Stimulated activated CD4-positive, alpha-beta T cell treated with anti-CD3 and anti-CD28 coated beads, Interleukin-12 subunit alpha, Interleukin-12 subunit beta, amount 100 ng/mL, for 48 hours (primary cell): ENCODE measurements at places on chromosomes 5 and 9.

DNA sequence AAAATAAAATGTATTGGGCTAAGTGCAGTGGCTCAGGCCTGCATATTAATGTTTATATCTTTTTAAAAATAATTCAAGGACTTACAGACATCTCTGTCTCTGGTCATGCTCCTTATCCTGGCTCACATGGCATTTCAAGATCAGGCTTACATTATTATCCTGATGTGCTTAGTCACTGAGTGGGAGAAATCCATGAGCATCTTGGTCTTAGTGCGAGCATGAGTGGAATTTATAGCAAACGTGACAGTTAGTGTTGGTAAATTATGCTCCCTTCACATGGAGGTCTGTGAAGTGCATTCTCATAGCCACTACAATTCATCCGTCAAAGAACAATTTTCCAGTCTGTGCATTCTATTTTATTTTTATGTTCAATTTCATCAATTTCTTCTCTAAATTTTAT, 237.8 kb upstream of the EDIL3 start:
- no peak for DNase-seq

GRCh38 chr9:90433398-90433941, 209.2 kb downstream of the DIRAS2 start:
- no peak for DNase-seq

DNA sequence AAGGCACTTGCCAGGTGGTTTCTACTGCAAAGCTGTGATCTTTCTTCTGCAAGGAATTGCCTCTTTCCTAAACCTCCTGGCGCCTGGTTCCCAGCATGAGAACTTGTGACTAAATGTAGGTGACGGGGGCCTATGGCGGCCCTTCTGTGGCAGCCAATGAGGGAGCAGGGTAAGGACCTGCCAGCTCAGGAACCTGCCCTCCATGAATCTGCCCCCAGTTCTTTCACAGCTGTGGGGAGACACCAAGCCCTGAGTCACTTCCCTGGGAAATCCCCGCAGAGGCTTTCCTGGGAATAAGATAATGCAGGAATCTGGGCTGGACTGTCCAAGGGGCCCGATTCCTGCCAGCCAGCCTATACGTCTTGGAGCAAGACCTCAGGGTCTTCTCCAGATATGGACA, 56.7 kb upstream of the CTNNA1 start:
- no peak for DNase-seq

- no peak for DNase-seq
These were observed 47.1 kb downstream of the ABLIM3 start for GRCh38 chr5:149188383-149188782.

GRCh38 chr9:73173557-73174329, 22.1 kb downstream of the ANXA1 start:
- no peak for DNase-seq

DNA sequence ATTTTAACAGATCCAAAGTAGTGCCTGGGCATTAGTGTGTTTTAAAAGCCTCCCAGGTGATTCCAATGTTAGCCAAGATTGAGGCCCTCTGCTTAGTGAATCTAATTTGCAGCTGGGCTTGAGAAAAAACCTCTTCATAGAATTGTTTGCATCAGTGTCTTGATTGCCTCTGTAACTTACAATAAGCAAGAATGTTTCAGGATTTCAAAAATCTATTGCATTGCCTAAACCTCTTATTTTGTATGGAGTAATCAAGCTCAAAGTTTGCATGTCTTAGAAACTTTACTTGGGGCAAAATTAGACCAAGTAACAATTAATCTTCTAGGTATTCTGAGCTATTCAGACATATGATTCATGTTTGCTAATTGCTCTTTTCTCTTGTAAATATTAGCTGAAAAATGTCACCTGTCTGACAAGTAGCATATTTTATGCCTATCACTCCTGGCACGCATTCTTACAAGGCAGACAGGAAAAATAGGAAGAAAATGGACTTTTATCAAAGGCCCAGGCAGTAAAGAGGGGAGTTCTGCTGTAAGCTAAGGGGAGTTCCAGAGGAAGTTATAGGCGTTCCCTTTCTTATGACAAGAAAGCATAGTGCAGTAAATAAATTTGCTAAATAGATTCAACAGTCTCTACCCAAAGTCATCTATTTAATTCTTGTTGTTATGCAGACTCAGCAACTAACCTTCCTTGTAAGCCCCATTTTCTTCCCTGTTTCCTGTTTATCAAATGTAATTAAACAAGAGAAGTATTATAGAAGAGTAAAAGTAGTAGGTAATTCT, 21.0 kb downstream of the PDCD1LG2 start:
- DNase-seq, result no peak

DNA sequence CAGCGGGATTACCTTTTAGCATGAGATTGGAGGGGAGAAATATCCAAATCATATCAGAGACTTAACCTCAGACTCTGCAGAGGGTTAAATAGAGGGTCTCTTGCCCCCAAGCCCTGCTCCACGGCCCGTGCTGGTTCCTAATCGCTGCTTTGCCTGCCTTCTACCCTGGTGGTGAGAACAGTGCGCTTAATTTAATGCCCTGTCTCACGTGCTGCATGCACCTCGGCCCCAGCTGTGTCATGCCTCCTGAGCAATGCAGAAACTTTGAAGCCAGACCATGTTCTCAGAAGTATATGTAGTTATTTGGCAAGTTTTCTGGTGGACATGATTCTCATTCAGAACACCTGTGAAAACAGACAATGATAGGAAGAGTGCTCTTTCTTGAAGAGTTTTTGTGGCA, 1.4 kb downstream of the OTULIN start:
- peak; percentile 34 for DNase-seq

- no peak for DNase-seq
These were observed 144.5 kb downstream of the AOPEP start for GRCh38 chr9:94870793-94871558.

DNA sequence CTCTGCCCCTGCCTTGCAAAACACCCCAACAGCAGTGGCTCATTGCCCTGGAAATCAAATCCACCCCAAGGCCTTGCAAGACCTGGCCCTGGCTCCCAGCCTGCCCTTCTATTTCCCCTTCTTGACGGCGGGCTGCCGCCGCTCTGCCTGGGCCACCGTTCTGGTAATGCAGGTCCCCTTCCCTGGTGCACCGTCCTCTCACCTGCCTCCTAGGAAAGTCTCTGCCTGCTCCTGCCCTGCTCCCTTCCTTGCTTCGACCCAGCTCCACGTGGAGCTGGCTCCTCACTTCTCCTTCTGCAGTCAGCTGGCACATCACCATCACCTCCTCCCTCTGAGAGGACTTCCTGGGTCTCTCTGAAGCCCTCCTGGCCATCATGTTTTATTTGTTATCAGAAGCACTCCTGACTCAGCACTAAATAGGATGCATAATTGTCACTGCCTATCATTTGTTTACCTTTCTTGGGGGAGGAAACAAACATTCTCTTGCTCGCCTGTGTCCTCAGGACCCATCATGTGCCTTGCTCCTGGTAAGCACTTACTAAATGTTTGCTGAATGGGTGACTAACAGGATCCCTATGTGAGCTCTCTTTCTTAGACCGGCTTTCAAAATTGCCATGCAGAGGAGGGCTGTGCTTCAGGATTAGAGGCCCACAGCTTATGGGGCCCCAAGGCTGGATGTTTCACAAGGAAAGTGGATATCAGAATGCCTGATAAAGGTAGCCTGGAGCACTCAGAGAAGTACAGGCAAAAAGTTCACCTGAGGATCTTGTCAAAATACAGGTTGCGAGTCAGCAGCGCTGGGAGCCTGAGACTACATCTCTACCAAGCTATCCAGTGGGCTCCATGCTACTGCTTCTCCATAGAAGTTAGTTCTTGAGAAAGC, 19.6 kb upstream of the C5orf47 start:
- DNase-seq, result no peak

- DNase-seq, result no peak
These were observed 19.0 kb downstream of the ABL1 start for GRCh38 chr9:130854092-130854491.

- no peak for DNase-seq
These were observed 94.3 kb upstream of the IL7R start for GRCh38 chr5:35762368-35762767.

DNA sequence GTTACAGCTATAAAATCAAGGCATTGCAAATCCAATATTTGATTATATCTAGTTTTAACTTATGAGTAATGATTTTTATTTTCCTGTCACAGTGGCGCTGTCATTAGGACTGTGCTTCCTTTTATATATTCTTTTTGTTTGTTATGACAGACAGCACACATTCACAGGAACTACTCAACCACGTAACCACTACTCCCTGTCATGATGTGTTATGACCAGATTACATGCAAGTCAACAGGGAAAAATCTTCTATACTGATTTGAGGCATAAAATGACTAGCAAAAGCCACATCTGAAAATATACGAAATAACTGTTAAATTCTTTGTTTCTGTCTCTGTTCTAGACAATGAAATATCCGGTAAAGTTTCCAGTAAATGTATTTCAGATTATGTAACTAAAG, 25.4 kb downstream of the SREK1 start:
- no peak for DNase-seq

DNA sequence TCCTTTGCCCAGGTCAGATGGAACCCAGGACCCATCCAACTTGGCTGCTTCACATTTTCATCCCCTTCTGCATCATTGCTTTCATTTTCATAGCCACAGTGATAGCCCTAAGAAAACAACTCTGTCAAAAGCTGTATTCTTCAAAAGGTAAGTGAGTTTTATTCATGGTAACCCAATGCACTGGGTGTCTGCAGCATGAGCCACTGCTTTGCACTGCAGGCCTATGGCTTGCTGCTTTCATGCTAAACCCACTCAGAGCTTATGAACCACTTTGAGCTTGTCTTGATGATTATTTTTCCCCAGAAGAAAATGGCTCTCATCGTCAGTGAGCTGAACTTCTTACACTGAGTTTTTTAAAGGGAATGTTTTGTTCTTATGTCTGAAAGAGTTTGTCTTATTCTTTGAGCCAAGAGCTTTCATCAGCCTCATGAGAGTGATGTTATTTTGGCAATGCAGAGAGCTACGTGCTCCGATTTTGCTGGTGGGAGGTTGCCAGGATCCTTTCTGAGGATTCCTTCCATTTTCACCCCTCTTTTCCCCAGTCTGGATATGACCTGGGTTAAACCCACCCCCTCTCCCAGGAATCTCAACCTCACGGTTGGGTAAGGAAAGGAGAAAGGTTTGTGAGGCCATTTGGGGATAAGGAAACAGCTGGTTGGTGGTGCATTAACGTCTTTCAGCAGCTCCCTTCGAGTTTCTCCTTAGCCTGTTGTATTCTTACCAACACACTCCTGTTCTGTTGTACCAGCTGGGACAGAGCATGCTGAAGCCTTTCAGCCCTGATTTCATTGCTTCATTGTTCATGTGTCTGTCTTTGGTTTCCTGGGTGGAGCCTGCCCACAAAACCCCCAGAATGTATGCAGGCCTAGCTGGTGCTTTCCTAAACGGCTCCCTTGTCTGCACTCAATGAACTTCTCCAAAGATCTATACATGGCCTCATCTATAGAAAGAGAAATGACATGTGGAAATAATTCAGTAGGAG, 47.6 kb downstream of the PDCD1LG2 start:
- no peak for DNase-seq

GRCh38 chr9:113514061-113514460, 50.5 kb downstream of the RGS3 start:
- no peak for DNase-seq

DNA sequence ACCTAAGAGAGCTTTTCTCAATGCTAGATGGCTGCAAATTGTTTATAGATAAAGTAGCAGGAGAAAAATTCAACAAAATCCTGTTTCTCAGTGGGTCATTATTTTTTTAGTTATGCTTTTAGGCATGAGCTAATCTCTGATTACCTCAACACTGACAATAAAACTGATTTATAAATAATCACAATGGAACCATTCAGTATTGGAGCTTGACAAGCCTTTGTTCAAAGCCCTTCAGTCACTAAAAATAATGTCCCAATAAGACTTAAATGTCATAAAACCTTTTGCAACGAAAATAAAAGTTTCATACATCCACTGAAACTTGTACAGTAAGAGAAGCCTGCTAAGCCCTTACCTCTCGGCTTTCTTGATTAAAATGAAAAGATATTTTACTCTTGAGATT, 27.2 kb downstream of the PTPDC1 start:
- no peak for DNase-seq

- no peak for DNase-seq
These were observed 431.0 kb downstream of the ENC1 start for GRCh38 chr5:74209571-74209970.

- no peak for DNase-seq
These were observed 205.5 kb downstream of the MEF2C start for GRCh38 chr5:88677376-88677895.

- DNase-seq, result no peak
These were observed 16.0 kb upstream of the ACOT12 start for GRCh38 chr5:81409896-81410295.

DNA sequence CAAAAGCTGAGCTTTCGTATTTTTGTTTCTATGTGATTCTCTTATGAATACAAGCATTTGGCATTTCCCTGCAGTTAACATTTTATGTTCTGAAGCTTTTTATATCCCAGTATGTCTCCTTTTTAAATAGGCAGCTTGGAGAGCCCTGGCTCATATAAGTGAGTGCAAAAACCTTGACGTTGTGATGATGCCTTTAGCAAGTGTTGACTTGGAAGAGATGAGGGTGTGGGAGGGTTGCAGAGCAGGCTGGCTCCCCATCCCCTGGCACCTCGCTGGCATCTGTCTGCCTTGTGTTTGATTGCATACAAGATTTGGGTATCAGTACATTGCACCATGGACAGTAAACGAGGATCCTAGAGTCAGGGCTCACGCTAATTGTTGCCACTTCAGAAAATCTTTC, 42.1 kb upstream of the DIRAS2 start:
- DNase-seq, result no peak

- peak; percentile 69 for DNase-seq
These were observed at the start of gene SLC22A5 for GRCh38 chr5:132369474-132370180. Gene SLC22A5, plus strand, starts transcription at chr5:132369710. Its CDS starts 263 bp downstream, at chr5:132369973.

- DNase-seq, result no peak
These were observed 13.4 kb downstream of the SQSTM1 start for GRCh38 chr5:179834120-179834519.

GRCh38 chr5:118863345-118863744, 125.0 kb downstream of the DTWD2 start:
- DNase-seq, result no peak

GRCh38 chr9:135370411-135371375, 108.9 kb upstream of the PPP1R26 start:
- DNase-seq, result no peak

DNA sequence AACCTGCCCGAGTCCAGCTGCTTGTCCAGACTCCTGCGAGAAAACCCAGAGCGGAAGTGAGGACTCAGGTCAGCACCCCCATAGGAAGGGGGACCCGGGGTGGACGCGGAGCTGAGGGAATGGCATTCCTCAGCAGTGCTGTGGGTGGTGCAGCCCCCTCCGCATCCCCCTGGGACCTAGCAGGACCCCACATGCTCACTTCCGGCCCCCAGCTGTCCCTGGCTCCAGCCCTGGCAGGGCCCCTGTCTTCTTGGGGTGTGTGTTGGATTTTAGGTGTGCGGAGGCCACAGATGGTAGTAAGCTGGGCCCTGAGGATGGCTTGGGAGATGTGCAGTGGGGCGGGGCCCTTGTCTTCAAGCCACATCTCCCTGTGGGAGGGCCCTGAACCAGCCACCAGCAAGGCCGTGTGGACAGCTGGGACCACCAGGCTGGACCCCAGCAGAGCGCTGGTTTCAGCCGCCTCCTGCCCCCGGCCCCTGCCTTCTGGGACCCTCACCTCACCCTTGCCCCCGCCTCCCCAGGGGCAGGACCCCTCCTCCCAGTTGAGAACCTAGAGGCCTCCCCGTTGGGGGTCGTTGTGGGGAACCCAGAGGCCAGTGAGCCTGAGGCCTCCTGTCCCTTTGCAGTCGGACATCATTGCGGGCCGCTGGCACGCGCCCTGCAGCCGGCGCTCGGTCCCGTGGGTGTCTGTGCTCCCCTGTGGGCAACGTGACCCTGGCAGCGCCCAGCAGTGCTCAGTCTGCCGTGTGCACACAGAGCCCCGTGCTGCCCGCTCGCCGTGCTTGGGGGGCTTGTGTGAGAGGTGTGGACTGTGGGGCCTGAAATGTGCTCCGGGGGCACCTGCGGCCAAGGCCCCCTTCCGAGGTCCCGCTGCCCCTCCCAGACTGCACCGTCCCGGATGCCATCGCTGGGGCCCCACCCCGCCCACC, 10.8 kb upstream of the SLC9A3 start:
- no peak for DNase-seq
